ENCODE measurements at places on chromosomes 7 and 10.
A peak's percentile ranks its signal among the peaks of the same experiment; 100 is the strongest.

- no peak for DNase-seq
Measured at GRCh38 chr7:94972296-94972695, 64.9 kb downstream of the PPP1R9A start.

- peak; percentile 14 for DNase-seq
Measured at GRCh38 chr7:143172354-143172753, 10.9 kb upstream of the TAS2R39 start.

GRCh38 chr7:20577441-20578071 lies 37.9 kb upstream of the ABCB5 start:
- DNase-seq: no peak

DNA sequence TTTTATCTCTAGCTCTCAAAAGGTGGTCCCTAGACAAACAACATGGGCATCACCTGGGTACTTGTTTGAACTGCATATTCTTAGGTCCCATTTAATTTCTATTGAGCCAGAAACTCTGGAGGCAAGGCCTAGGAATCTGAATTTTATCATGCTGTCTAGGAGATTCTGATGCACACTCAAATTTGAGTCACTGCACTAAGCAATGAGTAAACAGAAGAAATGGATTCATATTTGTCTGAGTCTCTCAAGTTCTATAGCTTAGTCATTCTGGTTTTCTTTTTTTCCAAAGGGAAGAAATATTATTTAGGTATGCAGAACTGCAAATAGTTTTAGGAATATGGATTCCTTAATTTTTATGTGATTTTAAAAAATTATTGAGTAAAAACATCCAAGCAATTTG lies 185.5 kb downstream of the SEMA3A start:
- DNase-seq: no peak

GRCh38 chr7:84108787-84109186 lies 85.8 kb downstream of the SEMA3A start:
- no peak for DNase-seq

All from NCI-H526 (cell line).